ENCODE measurements at places on chromosomes 1 and 21. TPM values are rescaled to one million over a fixed set of nuclear protein-coding genes. Genes with fewer than 3 reads are reported as not detected.

DNA sequence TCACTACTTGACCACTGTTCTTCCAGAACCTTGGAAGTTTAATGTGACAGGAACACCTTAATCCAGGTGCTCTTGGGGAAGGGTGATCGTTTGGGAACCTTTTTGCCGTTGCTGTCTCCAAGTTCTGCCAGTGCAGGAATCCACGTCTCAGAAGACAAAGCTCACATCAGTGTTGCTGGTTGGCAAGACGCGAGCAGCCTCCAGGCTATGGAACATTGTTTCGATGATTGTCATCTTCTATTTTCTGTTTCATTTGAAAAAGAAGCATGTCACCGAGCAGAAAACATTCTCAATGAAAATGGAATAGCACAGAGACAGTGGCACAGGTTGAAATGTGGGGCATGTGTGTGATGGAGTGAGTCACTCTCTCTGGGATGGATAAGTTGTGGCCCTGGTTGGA is 11.7 kb downstream of the STUM start:
- no peak for DNase-seq
- H3K27ac ChIP-seq, result peak overlapping the region; percentile 85
- H3K36me3 ChIP-seq, result no peaks in the 10 kb centered on the region
- no peaks in the 10 kb centered on the region for H3K4me1 ChIP-seq
- no peaks in the 10 kb centered on the region for H3K27me3 ChIP-seq

DNA sequence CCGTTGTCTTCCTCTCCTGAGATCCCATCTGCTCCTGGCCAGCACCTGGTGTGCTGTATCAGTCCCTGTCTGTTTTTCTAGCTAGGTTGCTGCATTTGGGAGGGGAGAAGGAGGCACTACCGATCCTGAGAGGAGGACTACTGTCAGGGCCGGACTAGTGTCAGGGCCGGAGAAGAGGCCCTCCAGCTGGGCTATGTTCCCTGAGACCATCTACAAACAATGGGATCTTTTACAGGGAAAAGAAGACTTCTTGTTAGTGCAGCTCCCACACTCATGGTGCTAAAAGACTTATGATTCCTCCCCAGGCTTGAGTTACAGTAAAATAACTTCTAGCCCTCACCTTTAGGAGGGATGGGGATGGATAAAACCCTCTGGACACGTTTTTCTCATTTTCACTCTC is 141.0 kb upstream of the TNR start:
- H3K27ac ChIP-seq, result no peak overlapping the region
- H3K4me3 ChIP-seq, result no peak overlapping the region
- H3K36me3 ChIP-seq, result no peaks in the 10 kb centered on the region
- no peaks in the 10 kb centered on the region for H3K4me1 ChIP-seq

DNA sequence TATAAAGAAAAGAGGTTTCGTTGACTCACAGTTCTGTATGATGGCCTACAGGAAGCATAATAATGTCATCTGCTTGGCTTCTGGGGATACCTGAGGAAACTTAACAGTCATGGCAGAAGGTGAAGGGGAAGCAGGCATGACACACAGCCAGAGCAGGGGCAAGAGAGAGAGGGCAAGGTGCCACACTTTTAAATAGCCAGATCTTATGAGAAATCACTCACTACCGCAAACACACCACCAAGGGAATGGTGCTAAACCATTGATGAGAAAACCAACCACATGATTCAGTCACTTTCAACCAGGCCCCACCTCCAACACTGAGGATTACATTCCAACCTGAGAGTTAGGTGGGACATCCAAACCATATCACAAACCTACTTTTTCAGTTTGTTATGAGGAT is 245.9 kb upstream of the SGIP1 start:
- no peaks in the 10 kb centered on the region for H3K36me3 ChIP-seq
- H3K27ac ChIP-seq, result no peak overlapping the region
- H3K4me1 ChIP-seq, result peaks cover 6% of the 10 kb centered on the region
- no peak overlapping the region for H3K4me3 ChIP-seq

NEK2 gene
- total RNA-seq, result not detected

DNA sequence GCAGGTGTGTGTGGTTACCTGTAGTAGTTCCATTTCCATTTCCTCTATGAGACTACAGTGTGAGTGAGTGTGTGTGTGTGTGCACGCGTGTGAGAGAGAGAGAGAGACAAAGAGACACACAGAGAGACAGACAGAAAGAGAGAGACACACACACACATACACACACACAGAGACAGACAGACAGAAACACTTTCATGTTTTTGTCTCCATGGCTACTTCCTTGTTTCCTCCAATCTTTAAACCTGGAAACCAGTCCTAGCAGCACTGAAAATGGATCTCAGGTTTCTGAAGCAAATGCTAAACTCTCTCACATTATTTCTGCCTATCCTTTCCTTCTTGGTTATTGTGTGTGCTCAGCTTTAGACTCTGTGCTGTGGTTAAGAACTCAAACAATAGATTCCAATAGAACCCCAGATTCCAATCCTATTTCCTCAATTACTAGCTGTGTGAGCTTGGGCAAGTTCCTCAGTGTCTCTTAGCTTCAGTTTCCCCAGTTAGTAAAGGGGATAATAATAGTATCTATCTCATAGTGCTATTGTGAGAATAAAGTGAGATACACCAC is 22.4 kb upstream of the ABCD3 start:
- no peak for DNase-seq
- no peaks in the 10 kb centered on the region for H3K4me1 ChIP-seq
- no peak overlapping the region for H3K4me3 ChIP-seq

GRCh38 chr1:66251546-66251945 is 282.4 kb upstream of the SGIP1 start:
- no peaks in the 10 kb centered on the region for H3K36me3 ChIP-seq
- no peaks in the 10 kb centered on the region for H3K4me1 ChIP-seq
- no peaks in the 10 kb centered on the region for H3K27me3 ChIP-seq
- H3K4me3 ChIP-seq, result no peak overlapping the region

MXRA8 gene
- total RNA-seq, result 106 TPM

GRCh38 chr1:183635099-183635605 is 431 bp downstream of the ARPC5 start:
- H3K36me3 ChIP-seq, result no peaks in the 10 kb centered on the region
- no peaks in the 10 kb centered on the region for H3K4me1 ChIP-seq
- peak; percentile 78 for DNase-seq
- peak overlapping the region; percentile 96 for H3K4me3 ChIP-seq
- peak overlapping the region; percentile 99 for H3K27ac ChIP-seq

GRCh38 chr1:26529405-26529654 is 231 bp upstream of the RPS6KA1 start:
- H3K27ac ChIP-seq, result peak overlapping the region; percentile 60
- no peak for DNase-seq
- peak overlapping the region; percentile 75 for H3K4me3 ChIP-seq
- no peaks in the 10 kb centered on the region for H3K36me3 ChIP-seq
- no peaks in the 10 kb centered on the region for H3K27me3 ChIP-seq

DNA sequence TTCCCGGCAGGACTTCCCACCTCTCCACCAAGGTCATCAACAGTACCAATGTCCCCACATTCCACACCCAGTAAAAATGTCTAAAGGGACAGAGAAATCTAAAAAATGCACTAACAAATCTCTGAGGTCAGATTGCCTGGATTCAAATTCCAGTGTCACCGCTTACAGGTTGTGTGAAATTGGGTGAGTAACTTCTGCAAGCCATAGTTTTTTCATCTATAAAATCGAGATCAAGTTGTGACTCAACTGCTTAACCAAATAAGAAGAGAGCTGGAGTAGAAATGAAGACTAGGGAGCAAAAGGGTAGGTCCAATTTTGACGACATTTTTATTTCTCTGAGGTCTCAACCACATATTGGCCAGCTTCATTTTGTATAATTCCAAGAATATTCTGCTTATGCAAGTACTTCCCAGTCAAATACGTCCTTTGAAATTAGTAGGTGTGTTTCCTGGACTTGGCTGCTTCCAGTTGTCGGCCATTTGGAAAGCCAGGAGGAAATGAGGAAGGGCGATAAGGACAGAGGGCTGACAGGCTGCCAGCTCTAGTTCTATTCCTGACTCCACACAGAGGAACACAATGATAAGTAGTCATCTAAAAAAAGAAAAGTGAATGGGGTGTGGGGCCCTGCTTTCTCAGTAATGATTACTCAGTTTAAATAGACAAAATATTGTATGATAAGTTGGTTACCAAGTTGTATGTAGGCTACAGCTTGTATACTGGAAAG is 57.7 kb upstream of the ZC3H11B start:
- DNase-seq, result no peak
- no peaks in the 10 kb centered on the region for H3K36me3 ChIP-seq
- no peak overlapping the region for H3K27ac ChIP-seq
- H3K4me1 ChIP-seq, result no peaks in the 10 kb centered on the region
- no peaks in the 10 kb centered on the region for H3K27me3 ChIP-seq
- no peak overlapping the region for H3K4me3 ChIP-seq

DNA sequence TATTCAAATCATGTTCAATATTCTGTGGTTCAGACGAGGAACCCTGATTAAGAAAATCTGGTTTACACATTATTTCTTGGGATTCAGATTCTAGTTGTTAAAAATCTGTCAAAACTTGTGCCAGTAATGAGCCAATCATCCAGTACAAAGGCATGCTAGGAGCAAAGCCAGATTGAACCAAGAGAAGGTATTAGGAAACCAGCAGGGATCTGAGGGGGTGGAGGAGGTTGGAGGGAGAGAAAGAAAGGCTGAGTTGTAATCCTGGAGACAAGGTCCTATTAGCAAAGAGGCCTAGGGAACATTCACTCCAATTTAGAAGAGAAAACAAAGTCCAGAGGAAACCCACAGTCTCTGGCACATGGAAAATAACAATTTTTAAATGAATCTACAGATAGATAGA is 352.9 kb downstream of the LTN1 start:
- H3K4me3 ChIP-seq, result no peak overlapping the region
- no peak for DNase-seq
- H3K27me3 ChIP-seq, result no peaks in the 10 kb centered on the region

- no peaks in the 10 kb centered on the region for H3K36me3 ChIP-seq
- H3K4me3 ChIP-seq, result no peak overlapping the region
- H3K27ac ChIP-seq, result no peak overlapping the region
- DNase-seq, result no peak
Measured at GRCh38 chr1:218809625-218810024, 364.1 kb upstream of the LYPLAL1 start.

GRCh38 chr1:37037690-37038089 is 3.4 kb upstream of the GRIK3 start:
- no peak for DNase-seq
- H3K4me1 ChIP-seq, result no peaks in the 10 kb centered on the region
- peak overlapping the region; percentile 10 for H3K27ac ChIP-seq
- no peaks in the 10 kb centered on the region for H3K36me3 ChIP-seq
- H3K4me3 ChIP-seq, result no peak overlapping the region

RSPH1 gene
- 1.2 TPM for total RNA-seq

CFAP107 gene
- total RNA-seq, result not detected

GRCh38 chr1:244265507-244265906 is 186.2 kb downstream of the ADSS2 start:
- no peaks in the 10 kb centered on the region for H3K4me1 ChIP-seq
- DNase-seq, result no peak
- H3K4me3 ChIP-seq, result no peak overlapping the region
- no peaks in the 10 kb centered on the region for H3K36me3 ChIP-seq
- no peak overlapping the region for H3K27ac ChIP-seq

DNA sequence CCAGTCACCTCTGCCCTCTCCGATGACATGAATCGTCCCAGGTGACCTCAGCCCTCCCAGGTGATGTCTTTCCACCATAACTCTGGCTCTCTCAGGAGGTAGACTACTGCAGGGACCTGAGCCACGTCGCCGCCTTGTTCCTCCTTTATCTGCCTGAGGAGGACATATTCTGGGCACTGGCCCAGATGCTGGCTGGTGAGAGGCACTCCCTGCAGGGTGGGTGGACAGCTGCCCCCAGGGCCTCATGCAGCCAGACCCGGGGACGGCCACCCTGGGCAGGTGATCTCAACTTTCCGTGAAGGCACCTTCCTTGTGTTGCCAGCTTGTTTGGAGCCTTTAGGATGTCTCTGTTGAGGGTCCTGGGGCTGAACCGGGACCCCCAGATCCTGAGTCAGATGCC is 13.9 kb upstream of the ZBTB17 start:
- no peak overlapping the region for H3K4me3 ChIP-seq
- no peaks in the 10 kb centered on the region for H3K4me1 ChIP-seq

DNA sequence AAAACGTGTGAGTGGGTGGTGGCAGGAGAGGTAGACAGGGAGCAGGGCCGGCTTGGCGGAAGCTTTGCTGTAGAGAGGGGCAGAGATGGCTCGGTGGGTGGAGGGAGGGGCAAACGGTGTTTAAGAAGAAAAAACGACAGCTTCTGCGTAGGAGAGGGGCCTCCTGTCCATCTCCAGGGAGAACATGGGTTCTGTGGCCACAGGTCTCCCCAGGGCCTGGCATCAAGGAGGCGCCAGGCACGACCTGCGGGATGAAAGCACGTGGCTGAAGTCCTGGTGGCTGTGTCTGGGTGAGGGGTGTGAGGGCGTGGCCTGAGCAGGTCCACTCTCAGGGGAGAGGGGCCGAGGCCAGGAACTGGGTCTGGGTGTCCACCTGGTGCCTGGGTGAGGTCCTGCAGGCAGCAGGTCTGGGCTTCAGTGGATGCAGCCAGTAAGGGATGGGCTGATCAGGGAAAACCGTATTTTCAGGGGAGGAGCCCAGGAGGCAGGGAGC is 940 bp upstream of the PRKCZ start:
- H3K4me1 ChIP-seq, result peaks cover 29% of the 10 kb centered on the region
- peaks cover 21% of the 10 kb centered on the region for H3K27me3 ChIP-seq
- no peaks in the 10 kb centered on the region for H3K36me3 ChIP-seq
- no peak overlapping the region for H3K27ac ChIP-seq
- no peak for DNase-seq

SLC25A34 gene
- 1.7 TPM for total RNA-seq

GRCh38 chr1:182330303-182330702 is 61.3 kb downstream of the GLUL start:
- no peak overlapping the region for H3K27ac ChIP-seq
- no peak overlapping the region for H3K4me3 ChIP-seq
- peak; percentile 70 for DNase-seq
- H3K27me3 ChIP-seq, result no peaks in the 10 kb centered on the region
- no peaks in the 10 kb centered on the region for H3K36me3 ChIP-seq

DNA sequence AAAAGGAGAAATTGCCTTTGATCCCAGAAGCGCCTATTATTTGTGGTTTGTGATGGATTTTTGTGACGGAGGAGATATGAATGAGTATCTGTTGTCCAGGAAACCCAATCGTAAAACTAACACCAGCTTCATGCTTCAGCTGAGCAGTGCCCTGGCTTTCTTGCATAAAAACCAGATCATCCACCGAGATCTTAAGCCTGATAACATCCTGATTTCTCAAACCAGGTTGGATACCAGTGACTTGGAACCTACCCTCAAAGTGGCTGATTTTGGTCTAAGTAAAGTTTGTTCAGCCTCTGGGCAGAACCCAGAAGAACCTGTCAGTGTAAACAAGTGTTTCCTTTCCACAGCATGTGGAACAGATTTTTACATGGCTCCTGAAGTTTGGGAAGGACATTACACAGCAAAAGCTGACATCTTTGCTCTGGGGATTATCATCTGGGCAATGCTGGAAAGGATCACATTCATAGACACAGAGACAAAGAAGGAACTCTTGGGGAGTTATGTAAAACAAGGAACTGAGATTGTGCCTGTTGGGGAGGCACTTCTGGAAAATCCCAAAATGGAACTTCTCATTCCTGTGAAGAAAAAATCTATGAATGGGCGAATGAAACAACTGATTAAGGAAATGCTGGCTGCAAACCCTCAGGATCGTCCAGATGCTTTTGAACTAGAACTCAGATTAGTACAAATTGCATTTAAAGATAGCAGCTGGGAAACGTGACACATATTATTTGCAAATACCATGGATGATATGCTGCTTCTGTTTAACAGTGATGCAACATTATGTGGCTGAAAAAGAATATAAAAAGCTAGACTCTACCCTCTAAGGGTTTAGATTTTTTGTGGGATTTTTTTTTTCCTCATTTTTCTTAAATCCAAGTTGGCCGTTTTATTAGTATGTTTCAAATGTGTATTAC is 10.5 kb downstream of the PDIK1L start:
- H3K4me1 ChIP-seq, result no peaks in the 10 kb centered on the region
- no peak for DNase-seq
- H3K27me3 ChIP-seq, result no peaks in the 10 kb centered on the region
